ENCODE measurements at places on chromosomes 1 and 21.

- no peak for DNase-seq
These were observed 7.1 kb downstream of the C1orf21 start for GRCh38 chr1:184393962-184394361.

- no peak for DNase-seq
These were observed 146.3 kb upstream of the PKN2 start for GRCh38 chr1:88537787-88538186.

DNA sequence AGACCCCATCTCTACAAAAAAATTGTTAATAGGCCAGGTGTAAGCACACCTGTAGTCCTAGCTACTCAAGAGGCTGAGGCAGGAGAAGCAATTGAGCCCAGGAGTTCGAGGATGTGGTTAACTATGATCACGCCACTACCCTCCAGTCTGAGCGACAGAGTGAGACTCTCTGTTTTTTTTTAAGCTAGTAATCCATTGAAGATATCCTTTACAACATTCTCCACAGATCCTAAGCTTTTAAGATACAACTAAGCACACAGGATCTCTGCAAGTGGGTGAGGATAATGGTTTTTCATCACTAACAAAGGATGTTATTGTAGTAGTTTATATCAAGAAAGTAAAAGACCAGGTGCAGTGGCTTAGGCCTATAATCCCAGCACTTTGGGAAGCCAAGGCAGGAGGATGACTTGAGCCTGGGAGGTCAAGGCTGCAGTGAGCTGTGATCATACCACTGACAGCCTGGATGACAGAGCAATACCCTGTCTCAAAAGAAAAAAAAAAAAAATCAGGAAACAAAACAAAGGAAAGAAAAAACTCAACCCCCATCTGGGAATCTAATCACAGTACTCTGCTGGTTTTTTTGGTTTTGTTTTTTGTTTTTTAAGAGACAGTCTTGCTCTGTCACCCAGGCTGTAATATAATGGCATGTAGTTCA, 166.1 kb downstream of the RERE start:
- DNase-seq: no peak

DNA sequence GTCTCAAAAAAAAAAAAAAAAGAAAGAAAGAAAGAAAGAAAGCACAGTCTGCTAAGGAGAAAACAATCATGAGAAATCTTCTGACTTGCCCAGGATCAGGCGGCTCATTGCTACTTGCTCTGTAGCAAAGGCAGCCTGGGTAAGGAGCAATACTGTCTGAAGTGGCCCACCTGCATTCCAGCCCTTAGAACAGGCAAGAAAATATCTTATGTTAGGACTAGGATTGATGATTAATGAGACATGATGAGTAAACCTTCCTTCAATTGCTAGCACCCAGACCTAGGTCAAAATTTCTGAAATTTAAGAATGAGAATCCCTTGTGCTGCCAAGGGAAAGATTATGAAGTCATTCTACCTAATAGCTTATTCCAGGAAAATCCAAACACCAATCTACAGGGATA, 140.8 kb downstream of the DSCAM start:
- DNase-seq: no peak

GRCh38 chr21:15063081-15063813, 1.6 kb downstream of the NRIP1 start:
- no peak for DNase-seq

GRCh38 chr1:247111700-247112478, 7.7 kb upstream of the ZNF669 start:
- no peak for DNase-seq

DNA sequence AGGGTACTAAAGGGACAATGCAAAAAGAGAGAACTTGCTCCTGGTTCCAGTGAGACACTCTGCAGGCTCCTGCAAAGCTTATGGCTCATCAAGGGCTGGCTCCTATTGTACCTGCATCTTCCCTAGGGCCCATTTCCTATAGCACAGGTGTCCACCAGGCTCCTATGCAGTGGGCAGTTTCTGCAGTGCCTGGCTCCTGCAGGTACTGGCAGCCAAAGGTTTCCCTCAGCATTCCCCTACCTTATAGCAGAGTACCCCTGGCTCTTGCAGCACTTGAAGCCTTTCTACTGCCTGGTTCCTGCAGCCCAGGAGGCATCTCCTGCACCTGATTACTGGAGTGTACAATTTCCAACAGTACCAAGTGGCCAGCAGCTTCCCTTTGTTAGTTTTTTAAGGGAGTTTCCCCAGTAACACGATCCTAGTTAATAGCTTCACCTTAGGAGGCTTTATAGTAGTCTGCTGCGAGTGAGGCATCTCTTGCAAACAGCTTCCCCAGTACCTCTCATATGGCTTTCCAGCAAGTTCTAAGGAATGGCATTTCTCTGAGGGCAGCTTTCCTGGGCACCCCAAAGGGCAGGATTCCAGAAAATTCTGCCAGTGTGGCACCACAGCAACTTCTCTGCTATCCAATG, 141.7 kb downstream of the DENND1B start:
- no peak for DNase-seq

DNA sequence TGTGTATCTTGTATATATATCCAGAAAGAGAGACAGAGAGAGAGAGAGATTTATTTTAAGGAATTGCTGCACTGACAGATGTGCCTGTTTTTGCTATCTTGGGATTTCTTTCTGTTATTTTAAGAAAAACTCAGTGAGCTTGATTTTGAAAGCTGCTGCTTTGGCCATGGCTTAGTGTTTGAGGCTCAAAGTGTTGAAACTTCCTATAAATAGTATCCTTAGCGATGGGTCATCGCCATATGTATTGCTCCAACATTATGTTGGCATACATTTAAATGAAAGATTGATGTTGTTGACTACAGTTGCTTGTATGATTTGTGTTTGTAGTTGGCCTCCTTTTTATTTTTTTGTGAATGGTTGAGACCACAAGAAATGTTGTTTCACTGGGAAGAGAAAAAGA, 29.0 kb upstream of the NTPCR start:
- no peak for DNase-seq

DNA sequence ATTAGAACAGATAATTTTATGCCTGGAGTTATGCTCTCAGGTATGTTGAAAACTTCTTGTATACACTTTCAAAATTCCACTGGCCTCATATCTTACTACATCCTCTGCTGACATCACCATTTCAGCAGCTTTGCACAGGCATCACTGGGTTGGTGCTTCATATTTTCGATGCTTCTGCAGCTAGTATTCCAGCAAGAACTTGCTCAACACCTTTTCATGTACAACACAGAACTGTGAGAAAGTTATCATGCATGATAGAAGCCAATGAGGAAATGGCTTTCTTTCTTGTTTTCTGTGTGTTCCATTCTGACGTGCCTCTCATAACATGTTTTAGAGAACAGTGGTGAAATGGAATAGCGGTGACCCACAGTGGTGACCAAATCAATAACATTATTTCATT, 5.1 kb upstream of the GBP5 start:
- DNase-seq: no peak

DNA sequence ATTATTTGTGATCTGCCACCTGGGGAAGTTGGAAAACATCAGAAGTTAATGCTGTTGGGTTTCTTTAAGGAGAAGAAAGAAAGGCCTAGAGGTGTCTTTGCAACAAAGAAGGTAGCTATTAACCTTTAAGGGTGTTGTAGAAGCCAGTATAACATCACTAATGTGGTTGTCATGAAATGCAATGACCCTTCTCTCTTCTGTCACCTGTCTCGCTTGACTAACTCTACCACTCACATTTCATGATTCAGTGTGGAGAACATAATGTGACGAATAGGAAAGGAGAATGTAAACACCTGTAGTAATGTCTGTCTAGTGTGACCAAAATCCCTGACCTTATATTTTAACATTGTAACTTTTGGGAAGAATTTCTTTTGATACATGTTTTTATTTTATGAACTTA, 211.7 kb upstream of the UBE2U start:
- no peak for DNase-seq

DNA sequence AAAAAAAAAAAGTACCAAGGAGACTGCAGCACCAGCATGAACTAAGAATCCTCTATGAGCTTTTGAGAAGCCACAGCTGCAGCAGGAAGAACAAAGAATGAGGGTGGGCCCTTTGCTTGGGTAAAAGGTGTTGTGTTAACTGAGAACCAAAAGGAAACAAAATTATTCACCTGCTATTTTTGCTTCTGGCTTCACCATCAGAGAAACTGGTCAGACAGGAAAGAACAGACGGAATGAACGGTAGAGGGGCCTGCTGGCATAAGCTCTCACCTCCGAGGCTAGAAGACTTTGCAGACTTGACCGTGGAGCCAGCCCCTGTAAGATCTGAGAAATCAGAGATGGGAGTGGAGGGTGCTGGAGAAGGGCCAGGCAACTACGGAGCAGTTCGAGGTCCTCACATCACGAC, 27.6 kb downstream of the IL10RB start:
- DNase-seq: no peak

DNA sequence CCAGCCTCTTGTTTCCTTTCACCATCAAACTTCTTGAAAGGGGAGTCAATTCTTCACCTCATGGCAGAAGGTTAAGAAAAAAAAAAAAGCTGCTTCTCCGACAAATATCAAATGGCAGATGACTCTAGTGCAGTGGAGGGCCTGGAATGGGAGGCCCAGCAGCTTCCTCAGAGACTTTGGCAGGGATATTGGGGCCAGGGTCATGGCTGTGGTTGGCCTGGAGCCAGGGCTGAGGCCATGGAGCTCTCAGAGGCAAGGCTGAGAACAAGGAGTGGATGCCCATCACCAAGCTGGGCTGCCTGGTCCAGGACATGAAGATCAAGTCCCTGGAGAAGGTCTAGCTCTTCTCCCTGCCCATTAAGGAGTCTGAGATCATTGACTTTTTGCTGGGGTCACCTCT, 18.7 kb downstream of the MTF1 start:
- no peak for DNase-seq

Data from GOT3 (cell line).